ENCODE measurements at places on chromosomes 5 and 9.

DNA sequence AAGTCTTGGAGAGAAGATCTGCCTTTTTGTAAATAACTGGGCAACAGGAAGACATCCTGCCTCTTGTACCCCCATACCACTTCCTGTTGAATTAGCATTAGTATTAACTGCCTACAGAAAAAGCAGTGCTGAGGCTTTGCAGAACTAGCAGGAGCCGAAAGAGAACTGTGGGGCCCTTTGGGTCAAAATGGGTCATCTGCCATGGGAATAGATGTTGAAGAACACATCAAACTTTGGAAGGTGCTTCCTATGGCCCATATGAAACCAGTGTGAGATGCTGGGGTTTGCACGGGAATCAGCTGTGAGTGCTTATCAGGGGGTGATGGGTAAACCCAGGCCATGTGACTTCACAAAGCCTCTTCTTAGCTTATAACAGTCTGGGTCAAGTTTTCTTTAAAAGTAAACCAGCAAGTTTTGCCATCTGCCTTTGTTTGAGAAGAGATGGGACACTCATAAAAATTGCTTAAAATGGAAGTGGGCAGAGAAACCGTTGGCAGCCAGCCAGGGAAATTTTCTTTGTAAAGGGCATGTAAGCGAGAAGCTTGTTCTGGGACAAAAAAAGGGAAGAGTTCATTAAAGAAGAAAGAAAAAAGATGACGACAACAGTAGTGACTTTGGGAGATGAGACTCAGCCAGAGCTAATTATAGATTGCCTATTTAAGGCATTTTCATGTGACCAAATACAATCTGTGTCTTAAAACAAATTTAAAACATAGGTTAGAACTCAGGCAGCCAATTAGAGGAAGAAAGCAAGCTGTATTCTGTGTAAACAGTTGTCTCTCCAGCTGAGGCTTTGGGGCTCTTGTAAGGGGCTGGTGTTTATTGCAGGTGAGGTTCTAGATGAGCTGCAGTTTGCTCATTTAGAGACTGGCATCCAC, 4.4 kb downstream of the SLC25A25 start:
- peak; percentile 39 for DNase-seq

- DNase-seq, result no peak
These were observed 390 bp upstream of the SNX2 start for GRCh38 chr5:122774519-122774860.

GRCh38 chr9:112447283-112447761, 39.3 kb upstream of the KIAA1958 start:
- DNase-seq, result no peak

DNA sequence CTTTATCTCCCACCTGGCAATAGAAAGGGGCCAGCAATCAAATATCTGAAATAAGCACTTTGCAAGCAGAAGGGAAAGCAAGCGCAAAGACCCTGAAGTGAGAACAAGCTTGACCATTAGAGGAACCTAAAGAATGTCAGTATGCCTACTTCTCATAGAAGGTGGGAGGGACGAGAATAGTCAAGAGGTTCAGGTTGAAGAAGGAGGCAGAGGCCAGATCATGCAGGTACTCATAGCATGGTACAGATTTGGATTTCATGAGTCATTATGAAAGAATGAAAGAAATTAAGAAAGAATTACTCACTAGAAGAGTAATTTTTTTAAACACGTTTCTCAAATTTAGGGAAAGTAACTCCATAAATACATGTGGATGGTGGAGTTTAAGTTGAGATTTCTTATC, 33.7 kb downstream of the MCTP1 start:
- no peak for DNase-seq

DNA sequence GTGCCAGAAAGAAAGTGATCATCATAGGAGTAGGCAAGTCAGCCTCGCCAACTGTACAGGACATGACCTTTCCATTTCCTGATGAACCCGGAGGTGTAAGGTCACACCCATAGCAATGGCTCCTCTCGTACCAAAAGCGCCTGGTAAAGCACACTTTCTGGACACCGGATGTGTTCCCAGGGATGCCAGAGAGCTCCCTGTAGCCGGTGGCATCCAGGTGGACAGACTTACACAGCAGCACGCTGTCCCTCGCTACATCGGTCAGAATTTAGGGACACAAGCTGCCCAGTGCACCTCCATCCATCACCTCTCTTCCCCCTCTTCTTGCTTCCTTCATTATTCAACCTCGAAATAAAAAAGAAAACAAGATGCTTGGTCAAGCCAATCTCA, 105.4 kb downstream of the SYK start:
- DNase-seq, result no peak

- no peak for DNase-seq
These were observed 37.9 kb downstream of the SLC6A7 start for GRCh38 chr5:150227606-150228273.

- DNase-seq, result no peak
These were observed 2.4 kb downstream of the GBA2 start for GRCh38 chr9:35746583-35746982.

DNA sequence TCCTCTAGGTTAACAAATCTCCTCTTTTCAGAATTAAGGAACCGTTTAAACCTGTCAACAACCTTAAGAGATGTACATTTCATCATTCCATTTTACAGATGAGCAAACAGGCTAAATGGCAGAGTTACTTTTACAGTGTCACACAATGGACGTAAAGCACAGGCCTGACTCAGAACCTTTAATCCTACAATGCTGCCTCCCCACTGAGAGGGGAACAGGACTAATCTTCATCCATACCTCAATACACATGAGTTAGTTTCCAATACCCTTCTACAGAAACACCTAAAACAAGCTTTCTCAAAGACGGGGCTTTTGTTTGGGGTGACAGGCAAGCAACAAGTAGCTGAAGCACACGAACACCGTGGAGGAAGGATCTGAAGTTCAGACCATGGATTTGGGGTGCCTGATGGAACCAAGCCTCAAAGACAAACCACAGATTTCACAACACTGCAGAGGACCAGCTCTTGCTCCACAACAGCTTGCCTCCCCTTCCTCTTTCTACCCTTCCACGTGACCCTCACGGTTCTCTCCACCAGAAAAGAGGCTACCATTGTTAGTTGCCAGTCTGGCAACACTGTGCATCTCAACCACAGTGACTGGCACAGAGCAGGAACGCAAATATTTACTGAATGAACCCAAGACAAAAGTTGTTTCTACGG, 1.8 kb downstream of the RNF130 start:
- DNase-seq, result no peak

- no peak for DNase-seq
These were observed 128.3 kb upstream of the C9orf72 start for GRCh38 chr9:27701587-27701986.

DNA sequence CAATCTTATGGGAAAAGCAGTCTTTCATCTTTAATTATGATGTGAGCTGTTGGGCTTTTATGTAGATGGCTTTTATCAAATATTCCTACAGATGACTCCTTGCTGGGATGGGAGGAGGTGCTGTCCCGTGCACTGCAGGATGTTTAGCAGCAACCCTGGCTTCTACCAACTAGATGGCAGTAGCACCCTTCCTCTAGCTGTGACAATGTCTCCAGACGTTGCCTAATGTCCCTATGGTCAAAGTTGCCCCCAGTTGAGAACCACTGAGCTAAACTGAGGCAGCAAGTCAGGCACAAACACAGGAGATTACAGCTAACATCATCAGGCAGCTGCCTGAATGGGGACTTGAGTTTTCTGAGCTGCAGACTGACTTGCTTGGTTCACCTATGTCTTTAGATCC, 401.9 kb upstream of the PDE4D start:
- no peak for DNase-seq

DNA sequence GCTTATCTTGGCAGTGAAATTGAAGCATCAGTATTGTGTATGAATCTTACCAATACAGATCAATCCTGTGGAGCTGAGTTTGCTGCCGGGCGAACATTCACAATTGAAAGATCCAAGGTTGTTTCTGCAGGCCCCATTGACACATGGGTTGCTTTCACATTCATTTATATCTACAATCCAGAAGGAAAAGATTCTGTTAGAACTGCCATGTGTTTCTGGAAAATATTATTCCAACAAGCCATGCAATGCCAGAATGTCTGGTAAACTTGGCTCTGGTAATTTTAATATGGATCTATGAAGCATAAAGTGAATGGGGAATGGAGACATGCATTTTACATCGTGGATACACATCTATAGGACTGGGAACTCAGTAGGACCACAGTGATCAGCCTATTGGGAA, 180.8 kb downstream of the FBN2 start:
- no peak for DNase-seq

- DNase-seq, result no peak
These were observed 191.1 kb downstream of the MELK start for GRCh38 chr9:36763778-36764177.

- DNase-seq, result no peak
These were observed 134.8 kb upstream of the BOD1 start for GRCh38 chr5:173751266-173751600.

- DNase-seq, result no peak
These were observed 472.3 kb downstream of the LRRC70 start for GRCh38 chr5:63050916-63051315.

DNA sequence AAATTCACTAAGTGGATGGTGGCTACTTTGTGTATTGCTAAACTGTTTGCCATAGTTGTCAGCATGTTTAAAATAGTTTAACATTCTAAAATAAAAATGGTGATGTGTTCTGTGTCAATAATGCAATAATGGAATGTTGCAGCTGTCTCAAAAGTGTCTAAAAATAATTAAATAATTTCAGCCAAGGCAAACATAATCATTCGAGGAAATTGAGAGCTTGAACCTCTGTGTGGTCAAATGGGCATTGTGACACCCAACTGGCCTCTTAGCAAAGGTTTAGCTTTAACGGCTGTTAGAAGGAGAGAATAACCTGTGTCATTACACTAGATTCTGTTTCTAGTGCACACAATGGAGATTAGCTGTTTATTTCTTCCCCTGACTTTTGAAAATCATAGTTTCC, 278.5 kb downstream of the TMEM167A start:
- no peak for DNase-seq

DNA sequence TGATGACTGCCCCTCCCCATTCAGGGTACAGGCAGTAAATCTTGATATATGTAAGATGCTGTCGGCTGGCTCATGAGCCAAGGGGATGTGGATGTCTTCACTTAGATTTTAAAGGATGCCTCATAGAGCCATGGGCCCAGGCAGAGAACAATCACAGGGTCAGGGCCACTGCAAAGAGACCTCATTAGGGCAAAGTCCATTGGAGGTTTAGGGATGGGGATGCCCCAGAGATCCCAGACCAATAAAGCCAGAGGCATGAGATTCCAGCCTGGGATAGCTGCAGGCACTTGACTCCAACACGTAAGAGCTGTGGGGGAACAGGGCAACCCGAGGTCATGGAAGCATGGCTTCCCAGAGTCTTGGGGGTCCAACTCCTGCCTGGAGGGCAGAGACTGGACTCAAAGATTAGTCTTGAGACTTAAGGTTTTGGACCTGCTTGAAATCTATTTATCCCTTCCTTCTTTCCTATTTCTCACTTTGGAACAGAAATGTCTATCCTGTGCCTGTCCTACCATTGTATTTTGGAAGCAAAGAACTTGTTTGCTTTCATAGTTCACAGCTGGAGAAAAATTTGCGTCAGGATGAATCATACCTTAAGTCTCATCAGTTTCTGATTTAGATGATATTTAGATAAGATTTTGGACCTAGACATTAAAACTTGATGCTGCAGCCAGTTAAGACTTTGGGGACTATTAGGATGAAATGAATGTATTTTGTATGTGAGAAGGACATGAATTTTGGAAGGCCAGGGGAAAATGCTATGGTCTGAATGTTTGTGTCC, 101.3 kb upstream of the ADRA1B start:
- no peak for DNase-seq

GRCh38 chr9:37281541-37281940, 141.0 kb upstream of the GRHPR start:
- DNase-seq, result no peak

DNA sequence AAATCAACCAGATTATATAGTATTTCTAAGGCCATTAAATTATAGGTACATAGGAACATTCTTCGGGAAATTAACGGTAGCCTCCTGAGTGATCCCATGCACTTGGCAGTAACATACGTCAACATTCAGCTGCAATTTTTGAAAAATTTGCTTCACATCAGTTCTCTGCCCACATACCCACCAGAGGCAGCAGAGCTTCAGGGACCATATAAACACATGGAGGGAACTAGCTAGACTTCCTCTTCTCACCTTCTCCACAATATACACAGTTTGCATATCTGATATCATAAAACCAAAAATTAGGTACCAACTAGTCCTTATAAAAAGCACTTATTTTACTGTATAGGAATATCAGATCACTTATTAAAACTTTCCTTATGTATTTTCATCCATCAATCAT, 4.8 kb downstream of the PSIP1 start:
- DNase-seq, result no peak

Measured in T follicular helper cell (primary cell).